ENCODE measurements at places on chromosomes 6 and 20.

GRCh38 chr6:57252975-57253374 lies 30.9 kb upstream of the RAB23 start:
- no peak for DNase-seq

- DNase-seq: no peak
Measured at GRCh38 chr6:33613146-33613794, 7.9 kb upstream of the ITPR3 start.

DNA sequence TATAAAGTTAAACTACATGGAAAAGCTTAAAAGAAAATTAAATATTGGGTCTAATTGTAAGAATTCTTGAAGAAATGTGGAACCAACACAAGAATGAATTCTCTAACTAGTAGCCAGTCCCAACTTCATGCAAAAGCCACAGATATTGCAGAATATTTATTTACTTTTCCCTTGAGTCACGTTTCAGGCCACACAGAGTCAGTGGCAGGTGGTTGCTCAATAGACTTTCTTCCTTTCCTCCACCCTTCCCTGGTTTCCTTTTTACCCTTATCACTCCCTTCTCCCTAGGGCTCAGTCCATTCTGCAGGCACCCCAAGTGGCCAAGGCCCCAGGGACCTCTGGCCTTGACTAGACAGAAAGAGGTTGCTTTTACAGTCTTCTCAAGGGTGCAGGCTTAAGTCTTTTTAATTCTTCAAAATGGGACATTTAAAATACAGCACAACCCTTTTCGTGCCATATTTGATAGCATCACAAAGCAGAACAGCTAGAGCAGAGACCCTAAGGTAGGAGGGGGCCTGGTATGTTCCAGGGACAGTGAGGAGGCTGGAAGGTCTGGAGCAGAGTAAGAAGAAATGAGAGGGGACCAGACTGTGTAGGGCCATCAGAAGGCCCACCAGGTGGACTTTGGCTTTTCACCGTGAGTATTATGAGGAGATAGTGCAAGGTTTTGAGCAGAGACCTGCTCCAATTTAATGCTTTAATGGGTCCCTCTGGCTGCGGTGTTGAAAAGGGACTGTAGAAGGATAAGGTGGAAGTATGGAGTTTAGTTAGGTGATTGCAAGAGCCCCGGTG lies 65.0 kb downstream of the HDDC2 start:
- DNase-seq: no peak

DNA sequence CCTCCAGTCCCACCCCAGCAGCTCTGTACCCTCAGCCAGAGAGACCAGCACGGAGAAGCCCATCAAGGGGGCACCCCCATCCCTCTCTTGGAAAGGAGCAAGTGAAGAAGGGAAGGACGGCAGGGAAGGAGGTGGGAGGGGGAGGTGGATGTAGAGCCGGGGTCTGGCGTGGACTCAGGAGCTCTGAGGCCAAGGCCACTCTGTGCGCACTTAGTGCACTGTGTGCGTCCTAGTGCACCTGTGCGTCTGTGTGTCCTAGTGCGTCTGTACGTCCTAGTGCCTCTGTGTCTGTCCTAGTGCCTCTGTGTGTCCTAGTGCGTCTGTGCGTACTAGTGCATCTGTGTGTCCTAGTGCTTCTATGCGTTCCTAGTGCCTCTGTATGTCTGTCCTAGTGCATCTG lies 54.2 kb downstream of the DSTN start:
- DNase-seq: no peak

DNA sequence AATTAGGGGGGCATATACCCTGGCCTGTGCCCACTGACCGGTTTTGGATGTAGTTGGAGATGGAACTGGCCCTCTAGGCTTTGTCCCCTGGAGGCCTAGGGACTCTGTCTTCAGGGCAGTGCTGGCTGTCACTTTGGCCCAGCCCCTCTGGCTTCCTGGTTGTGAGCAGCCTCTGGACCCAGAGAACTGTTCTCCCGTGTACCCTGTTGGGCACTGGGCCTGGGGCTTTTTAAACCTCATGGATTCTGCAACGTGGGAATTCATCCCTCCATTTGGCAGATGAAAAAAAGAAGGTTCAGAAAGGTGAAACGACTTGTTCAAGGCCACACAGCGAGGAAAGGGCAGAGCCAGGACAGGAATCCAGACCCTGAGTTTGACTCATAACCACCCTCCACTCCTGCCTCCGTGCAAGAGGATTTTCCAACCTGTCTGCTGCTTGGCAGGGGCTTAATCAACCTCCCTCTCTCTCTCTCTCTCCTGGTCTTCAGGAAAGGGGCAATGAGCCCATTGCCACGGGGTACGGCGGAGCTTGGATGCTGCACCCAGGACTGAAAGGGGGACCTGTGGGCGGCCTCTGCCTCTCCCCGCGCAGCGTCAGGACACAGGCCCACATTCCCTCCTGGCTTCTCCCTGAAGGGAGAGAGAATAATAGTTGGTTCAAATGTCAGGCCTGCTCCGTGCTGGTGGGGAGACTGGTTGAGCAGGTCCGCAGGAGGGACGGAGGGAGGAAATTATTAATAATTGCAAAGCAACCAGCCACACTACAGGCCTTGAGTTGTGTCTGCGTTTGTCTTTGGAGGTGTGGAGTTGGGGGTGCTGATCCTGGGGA lies 56.0 kb downstream of the CEBPB start:
- DNase-seq: no peak

GRCh38 chr6:34319471-34319885 lies 70.7 kb upstream of the SMIM29 start:
- no peak for DNase-seq

DNA sequence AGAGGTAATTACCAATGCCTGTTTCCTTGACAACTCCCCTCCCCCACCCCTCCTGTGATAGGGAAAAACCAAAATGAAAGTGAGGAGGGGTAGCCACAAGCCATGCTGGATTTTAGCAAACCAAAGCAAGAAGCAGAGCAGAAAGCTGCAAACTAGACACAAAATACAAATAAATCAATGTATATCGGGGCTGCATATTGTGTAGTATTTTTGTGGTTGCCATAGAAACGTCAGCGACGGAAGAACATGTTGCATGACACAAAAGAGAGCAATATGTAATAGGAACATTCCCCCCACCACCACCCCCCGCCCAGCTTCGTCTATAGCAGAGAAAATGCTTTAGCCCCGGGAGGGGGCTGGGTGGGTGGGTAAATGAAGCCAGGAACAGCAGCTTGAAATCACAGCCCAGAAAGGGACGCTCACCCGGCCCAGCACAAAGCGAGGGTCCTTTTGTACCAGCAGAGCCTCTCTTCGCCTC lies 548 bp downstream of the AGPAT4 start:
- peak; percentile 35 for DNase-seq

- no peak for DNase-seq
Measured at GRCh38 chr20:51016521-51016920, 6.4 kb downstream of the KCNG1 start.

DNA sequence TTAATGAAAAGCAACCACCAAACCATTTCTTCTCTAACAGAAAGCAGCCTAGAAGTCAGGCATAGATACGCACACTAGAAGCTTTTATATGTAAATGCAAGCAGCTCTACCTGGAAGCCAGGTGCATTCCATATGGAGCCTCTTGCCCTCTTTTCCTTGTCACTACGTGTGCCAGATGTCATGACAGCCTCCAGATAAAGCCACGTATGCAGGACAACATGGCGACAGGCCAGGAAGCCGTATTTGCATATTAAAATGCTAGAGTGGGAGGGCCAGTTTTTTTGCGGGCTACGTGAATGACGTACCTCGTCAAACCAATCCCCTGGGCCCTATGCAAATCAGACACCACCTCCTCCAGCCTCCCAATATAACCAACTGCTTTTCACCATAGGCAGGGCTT lies 308.1 kb upstream of the SPTLC3 start:
- DNase-seq: no peak

DNA sequence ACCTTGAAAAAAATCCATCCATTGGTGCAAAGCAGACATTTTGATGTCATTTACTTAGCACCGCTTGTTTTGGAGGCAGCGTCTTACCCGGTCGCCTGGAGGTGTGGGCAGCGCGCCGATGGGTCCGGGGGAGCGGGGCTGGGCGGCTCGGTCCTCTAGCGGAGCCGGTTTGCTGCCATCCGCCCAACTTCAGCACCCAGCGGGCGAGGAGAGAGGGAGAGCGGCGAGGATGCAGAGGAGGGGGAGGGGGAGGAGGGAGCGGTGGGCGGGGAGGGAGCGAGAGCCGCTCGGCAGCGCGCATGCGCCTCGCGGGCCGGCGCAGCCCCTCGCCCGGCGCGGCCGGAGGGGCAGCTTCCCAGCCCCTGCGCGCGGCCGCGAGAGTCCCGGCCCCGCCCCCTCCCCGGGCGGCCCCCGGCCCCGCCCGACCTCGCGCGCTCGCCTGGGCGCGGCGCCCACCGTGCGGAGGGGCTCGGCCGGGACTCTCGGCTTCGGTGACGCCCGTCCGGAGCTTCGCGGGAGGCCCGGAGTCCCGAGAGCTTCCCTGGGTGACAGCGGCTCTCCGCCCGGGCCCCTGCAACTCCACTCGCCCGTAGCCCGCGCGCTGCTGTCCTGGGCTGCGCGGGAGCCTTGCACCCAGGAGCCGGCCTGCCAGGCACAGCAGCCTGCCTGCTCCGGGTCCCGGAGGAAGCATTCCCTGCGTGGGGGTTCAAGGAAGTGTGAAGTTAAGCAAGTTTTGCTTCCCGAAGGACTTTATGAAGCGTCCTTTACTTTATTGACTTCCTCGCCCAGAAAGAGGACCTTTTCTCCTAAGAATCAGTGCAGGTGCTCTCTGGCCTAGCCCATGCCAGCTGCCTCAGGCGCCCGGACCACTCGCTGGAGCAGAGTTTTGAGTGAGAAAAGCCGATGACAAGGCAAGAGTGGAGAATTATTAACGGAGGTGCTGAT lies at the start of gene RGS17:
Gene RGS17 (minus strand): TSS at position 246 of the 945 bp plus-strand sequence. CDS start 87,264 bp downstream, outside the sequence.
- DNase-seq: peak; percentile 28

- no peak for DNase-seq
Measured at GRCh38 chr6:107564589-107564951, 74.7 kb downstream of the SOBP start.

DNA sequence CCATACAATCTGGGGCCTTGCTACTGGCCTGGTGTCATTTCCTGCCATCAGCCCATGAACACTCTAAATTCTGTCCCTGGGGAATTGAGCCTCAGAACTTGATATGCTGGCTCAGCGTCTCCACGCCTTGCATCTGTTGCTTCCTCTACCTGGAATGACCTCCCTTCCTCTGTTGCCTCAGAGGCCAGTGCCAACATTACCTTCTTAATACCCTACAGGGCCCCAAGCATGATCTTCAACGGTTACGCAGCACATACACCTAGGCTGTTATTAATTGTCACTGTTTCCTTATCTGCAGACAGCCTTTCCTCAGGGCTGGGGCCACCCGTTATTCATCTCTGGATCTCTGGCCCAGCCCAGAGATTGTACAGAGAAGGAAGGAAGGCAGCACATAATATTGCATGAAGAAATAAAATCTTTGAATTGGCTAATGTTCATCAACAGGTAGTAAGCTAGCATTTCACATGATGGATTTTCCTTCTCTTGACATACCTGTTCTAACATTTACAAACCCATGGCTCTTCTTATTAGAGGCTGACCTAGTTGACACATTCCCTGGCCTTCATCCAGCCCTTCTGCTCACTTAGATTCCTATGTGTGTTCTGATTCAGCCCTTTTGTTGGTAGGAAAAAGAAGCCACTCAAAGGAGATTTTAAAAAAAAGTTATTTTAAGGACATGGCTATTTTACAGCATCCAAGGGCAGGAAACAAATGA lies 8.4 kb upstream of the RNF182 start:
- DNase-seq: no peak

GRCh38 chr6:161377116-161377515 lies 103.3 kb upstream of the AGPAT4 start:
- no peak for DNase-seq

- no peak for DNase-seq
Measured at GRCh38 chr6:68139130-68139529, 496.0 kb upstream of the ADGRB3 start.

GRCh38 chr6:44253307-44254101 lies 3.8 kb downstream of the SLC35B2 start:
- peak; percentile 64 for DNase-seq

- DNase-seq: no peak
Measured at GRCh38 chr6:18088419-18089296, 33.8 kb downstream of the NHLRC1 start.

DNA sequence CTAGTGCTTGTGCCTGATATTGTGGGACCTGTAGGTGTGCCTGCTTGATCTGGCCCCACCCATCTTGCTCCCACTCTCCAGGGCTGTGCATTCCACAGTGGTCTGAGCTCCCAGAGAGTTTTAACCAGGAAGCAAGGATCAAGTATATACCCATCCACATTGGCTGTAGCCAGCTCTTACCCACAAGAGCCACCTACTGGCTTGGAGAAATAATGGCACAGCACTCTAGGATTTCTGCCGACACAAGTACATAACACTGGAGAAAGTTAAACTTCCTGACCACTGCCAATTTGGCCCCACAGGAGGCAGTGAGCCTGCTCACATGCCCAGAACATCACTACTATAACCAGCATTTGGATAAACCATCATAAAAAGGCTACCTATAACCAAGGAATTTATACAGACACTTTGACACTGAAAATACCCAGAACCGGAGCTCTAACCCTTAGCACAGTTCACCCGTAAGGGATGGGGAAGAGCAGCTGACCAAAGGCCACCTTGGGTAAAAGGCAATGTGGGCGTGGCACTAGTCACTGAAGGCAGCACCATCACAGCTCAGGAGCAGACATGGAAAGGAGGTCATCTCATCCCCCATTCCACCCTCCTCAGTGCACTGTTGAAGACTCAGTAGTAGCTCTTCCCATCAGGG lies 440.4 kb downstream of the BTBD3 start:
- no peak for DNase-seq

DNA sequence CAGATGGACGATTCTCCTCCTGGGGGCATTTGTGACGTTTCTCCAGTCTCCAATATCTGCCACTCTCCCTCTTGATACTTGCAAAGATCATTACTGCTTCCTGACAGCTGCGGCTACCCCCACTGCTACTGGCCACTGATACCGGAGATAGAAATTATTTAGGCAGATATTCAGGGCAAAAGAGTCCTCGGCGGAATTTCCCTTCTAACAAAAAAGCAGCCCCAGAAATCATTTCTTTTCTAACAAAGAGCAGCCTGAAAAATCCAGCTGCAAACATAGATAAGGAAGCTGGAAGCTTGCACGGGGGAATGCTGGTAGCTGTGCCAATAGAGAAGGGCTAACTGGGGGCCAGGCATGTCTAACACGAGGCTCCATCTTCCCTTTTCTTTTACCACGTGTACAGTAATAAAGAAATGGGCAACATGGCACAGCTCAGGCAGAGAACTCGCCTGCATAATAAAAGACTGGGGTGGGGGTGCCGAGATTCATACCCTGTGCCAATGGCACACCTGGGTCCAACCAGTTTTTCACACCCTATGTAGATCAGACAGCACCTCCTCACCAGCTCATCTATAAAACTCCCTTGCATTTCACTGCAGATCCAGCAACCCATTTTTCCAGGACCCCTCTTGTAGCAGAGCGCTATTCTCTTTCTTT lies 6.1 kb downstream of the TP53RK start:
- DNase-seq: no peak

- no peak for DNase-seq
Measured at GRCh38 chr6:89034586-89035251, 45.8 kb upstream of the PNRC1 start.

GRCh38 chr6:116404696-116405095 lies 33.9 kb downstream of the DSE start:
- DNase-seq: no peak
